Stimulated activated CD8-positive, alpha-beta memory T cell treated with anti-CD3 and anti-CD28 coated beads, Interleukin-4, amount 100 ng/mL, for 1 hour (primary cell): ENCODE measurements at places on chromosomes 2 and 18.

DNA sequence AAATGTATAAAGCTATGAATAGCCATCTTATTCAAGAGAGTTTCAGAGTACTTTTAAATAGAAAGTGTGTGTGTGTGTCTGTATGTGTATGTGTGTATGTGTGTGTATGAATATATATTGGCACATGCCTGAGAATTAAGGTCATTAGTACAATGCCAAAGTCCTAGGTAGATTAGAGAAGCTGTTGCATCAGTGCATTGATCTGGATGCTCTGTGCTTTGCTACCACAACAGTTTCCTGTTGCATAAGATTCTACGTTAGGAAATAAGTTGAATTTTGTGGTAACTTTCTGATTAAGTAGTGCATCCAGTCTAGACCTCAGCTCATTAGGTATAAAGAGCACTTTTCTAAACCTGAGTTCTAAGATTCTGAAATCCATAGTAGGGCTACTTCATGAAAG, 1102.8 kb upstream of the KLHL29 start:
- DNase-seq: no peak

DNA sequence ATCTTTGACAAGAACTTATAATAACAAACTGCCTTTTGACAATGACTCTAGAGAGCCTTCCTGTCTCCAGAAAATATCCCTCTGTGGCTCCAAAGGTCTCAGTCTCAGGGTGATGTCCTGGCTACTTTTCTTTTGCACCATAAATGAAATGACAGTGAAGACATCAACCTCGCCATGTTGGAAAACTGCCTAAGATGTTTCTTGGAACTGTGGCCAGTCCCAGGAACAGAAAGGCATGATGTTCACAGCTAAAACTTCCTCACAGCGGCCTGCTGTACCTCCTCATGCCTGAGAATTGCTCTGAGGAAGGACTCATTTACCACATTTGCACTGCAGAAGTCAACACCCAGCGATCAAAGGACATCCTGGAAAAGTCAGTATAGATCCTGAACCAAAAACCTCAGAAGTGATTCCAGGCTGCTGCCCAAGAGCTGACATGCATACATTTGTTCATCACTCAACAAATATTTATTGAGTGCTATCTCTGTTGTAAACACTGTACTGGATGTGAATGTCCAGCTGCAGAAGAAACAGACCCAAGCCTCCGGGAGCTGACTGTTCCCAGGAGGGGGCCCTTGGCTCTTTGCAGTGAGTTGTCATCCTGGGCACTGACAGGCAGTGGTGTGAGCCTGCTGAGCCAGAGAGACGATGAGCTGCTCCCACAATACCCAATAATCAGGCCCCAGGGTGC, 64.3 kb upstream of the ACSL3 start:
- DNase-seq: no peak

- DNase-seq: no peak
These were observed 4.0 kb downstream of the ID2 start for GRCh38 chr2:8685697-8686358.

DNA sequence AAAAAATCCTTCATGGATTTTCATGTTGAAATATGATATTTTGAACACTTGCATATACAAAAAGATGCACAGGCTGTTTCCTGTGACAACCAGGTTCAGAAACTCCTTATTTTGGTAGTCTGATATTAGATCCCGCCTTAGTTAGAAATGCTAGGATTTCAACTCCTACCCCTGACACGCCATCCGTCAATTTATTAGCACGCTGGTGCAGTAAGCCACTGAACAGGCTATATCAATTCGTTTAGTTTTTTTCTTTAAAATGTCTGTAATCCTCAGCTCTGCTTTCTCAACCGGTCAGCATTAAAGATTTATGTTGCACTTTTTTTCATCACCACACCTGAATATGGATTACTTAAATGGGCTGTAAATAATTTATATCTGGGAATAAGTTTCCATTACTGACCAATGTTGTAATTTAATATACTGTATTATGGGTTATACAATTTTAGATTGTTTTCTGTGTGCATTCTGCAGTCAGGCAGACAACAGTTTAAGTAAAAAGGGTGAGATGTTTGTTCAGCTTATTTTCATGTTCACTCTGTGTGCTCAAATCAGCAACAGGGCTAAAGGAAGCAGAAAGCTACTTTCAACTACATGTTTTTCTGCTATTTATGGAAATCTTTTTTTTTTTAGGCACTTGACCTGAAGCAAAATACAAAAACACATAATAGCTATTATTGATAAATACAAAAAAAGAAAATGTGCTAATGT, 227.7 kb downstream of the ARHGAP15 start:
- no peak for DNase-seq

- no peak for DNase-seq
These were observed 159.4 kb downstream of the AGPS start for GRCh38 chr2:177551989-177552421.

GRCh38 chr18:58177004-58177717, 133.1 kb downstream of the NEDD4L start:
- no peak for DNase-seq

DNA sequence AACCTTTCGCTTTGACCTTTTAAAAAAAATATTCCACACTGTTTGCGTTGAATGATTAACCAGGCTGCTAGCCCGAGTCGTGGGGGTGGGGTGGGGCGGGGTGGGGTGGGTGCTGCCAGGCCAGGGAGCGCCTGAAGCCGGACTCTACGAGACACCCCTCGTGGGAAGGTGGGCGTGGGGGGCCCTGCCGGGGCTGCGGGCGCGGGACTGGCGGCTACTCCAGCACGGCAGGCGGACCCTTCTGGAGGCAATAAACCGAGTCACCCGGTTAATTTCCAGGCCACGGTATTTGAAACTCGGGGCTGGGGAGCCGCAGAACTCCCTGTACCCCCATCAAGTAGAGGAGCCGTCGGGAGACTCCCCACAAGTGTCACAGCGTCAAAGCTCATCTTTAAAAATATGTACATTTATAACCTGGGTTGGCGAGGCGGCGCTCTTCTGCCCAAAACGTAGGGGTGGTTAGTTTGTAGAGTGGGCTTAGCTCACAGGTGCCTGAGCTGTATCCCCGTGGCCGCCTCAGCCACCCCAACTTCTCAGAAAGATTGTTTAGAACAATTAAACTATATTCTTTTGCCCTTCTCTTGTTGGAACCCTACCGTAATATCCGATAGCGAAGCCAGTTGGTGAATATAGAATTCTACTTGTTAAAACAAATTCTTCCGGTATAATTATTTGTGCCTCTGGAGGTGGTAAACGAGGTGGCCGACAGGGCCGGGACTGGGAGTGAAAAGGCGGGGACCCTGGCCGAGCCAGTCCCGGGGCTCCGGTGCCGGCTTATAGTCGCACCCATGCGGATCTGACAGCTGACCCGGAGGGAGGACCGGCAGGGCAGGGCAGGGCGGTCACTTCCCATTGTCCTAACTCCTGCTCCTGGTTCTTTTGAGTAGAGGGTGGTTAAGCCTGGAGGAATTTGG, 1.4 kb downstream of the B3GNT2 start:
- no peak for DNase-seq

DNA sequence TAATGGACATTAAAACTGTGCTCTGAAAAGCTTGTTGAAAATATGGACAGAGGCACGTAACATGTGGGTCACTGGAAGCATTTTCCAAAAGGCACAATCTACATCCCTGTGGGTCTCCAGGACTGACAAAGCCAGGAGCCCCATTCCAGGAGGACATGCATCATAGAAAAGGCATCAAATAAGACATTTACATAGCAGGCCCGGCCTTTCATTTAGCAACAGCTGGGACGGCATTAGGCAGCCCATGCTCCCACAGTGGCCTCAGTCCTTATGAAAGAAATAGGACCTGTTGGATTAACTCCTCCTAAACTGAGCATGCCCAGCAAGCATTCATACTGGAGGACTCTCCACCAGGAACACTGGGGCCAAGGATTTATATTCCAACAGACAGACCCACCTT, 72.2 kb downstream of the TWIST2 start:
- DNase-seq: no peak
